ENCODE measurements at places on chromosomes 16 and 17.
A peak's percentile ranks its signal among the peaks of the same experiment; 100 is the strongest.

DNA sequence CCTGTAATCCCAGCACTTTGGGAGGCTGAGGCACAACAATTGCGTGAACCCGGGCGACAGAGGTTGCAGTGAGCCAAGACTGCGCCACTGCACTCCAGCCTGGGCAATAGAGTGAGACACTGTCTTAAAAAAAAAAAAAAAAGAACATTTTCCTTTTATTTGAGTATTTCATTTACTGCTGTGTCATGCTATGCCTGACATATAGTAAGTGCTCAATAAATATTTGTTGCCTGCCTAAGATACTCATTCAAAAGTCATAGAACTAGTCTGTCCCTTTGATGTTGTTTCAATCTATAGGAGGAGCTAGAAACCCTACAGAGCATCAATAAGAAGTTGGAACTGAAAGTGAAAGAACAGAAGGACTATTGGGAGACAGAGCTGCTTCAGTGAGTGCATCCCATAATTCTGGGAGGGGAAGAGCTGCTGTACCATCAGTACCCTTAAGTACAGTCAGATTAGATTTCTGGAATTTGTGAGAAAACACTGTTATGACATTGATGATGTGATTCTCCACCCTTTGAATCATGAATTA is 20.0 kb downstream of the CALCOCO2 start:
- no peak for DNase-seq

DNA sequence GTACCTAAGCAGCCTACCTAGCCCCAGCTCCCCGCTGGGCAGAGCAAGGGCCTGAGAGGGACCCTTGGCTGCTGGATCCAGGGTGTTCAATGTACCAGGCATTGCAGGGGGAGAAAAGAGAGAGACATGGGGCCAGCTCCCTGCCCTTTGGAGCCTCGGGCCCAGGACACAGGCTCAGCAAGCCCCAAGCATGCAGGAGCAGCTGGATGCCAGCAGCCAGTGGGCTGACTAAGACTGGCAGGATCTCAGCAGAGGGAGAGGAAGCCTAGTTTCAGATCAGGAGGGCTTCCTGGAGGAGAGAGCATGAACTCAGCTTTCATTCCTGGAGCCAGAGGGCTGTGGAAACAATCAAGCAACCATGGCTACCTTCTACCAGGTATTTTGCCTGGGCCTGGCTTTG is 82.0 kb upstream of the NKD1 start:
- no peak for DNase-seq

- no peak for DNase-seq
Observed at GRCh38 chr17:52048137-52048898, 110.2 kb downstream of the CA10 start.

DNA sequence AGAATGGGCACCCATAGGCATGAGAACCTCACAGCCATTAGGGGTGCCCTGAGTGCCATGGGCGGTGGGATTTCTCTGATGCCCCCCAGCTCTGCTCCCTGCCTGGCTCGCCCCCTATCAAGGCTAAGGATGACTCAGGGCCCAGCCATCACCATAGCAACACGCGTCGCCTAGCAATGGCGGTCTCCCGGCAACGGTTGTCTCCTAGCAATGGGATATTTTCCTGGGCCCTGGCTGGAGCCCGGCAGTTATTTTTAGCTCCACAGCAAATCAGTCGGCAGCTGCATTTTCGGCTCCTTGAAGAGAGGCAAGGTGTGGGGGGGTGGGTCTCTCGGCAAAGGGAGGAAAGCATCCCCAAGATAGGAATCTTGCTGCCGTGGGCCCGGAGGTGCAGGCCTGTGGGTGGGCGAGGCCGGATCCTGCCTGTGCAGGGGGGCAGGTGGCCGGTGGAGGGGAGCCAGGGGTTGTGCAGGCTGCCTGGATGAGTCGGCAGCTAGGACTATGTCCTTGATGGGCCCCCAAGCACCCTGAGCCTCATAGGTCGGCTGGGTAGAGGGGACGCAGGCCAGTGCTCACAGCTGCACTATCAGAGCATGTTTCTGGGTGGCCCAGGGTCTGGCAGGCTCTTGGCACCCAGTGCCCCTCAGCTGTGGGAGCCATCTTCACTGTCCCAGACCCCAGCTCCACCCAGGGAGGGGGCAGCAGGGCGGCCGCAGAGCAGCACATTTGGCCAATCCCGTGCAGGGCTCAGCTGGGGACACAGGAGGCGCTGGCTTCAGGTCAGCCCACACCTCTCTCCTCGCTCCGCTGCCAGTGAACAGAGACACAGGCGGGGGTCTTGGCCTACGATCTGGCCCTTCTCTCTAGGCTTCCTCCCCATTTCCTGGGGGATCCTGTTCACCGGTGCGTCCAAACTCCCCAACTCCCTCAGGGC is 4.2 kb upstream of the FBXL16 start:
- DNase-seq: no peak

- DNase-seq: no peak
Observed at GRCh38 chr16:48537275-48537674, 72.7 kb downstream of the N4BP1 start.

- no peak for DNase-seq
Observed at GRCh38 chr17:75639327-75639726, 6.1 kb downstream of the SMIM5 start.

DNA sequence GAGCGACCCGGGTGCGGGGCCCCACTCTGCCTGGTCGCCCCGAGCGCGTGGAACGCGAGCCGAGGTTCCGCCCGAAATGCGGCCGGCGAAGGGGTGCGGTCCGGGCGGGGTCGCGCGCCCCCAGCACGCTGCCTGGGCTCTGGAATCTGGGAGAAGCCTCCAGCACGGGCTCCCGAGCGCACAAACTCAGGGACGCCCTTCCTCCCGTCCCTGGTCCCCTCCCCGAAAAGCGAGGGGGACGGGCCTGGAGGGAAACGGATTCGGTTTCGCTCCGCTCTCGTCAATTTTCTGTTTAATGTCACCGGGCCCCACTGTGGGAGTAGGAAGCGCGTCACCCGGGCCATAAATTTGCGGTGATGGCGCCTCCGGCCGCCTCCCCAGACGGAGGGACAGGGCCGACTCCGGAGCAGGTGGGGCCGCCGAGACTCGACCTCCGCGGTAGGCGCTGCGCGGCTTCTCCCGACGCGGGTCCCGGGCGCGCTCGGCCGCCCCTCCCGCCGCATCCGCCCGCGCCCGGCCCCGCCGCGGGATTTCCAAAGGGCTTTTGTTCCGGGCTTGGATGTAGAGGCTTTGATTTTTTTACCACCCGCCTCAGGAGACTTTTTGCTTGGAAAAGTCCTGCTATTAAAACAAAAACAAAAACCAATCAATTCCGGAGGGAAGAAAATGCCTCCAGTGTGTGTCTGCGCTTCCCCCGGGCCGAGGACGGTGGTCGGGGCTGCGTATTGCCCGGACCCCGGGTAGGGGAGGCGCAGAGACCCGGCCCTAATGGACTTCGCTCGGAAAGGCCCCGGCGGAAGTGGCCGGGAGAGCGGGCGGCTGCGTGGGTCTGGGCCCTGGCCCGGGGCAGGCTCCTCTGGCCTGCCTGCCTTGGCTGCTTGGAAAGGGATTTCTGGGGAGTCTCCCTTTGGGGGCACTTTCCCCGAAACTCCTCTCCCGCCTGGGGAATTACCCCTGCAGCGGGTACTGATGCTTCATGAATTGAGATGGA is 7.9 kb upstream of the BAHCC1 start:
- DNase-seq: peak; percentile 39

DNA sequence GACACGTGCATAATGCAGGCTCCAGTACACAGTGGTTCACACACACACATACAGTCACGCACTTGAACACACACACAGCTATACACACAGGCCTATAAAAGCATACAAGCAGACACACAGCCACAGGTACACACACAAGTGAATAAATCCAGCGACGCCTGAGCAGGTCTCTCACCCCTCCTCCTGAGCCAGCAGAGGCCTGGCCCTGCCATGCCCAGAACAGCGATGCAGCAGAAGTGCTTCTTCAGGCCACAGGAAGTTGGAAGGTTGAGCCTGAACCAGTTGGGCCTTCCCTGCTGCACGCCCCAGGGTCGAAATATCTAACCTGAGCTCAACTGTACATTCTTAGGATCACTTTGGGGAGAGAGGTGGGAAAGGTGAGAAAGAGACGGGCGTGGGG is 7.3 kb upstream of the CD79B start:
- DNase-seq: no peak

- no peak for DNase-seq
Observed at GRCh38 chr17:44152875-44153274, 11.1 kb downstream of the HROB start.

GRCh38 chr16:22353933-22354541 is 20.4 kb downstream of the CDR2 start:
- no peak for DNase-seq

DNA sequence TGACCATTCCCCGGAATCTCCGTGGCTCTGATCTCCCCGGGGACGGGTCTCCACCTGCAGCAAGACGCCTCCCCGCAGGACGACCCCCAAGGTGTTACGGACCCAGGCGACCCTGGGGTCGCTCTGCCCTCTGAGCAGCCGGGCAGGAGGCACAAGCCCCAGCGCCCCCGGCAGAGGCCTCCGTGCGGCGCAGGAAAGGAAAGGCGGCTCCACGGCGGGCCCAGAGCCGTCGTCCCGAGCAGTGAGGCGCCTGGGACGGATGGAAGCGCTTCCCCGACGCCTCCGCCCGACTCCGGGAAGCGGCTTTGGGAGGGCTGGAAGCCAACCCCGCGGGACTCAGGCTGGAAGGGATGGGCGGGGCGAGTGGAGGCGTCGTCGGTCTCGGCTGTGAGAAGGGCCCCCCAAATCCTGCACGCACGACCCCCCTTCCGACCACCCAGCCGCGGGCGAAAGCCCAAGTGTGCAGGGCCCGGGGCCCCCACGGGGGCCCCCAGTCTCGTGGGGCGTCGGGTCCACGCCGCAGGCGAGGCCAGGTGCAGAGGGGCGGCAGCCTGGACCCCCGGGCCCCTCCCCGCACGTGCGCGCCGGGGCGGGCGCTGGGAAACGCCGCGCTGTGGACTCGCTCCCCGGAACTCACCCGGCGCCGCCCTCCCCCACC is 32.7 kb upstream of the RPH3AL start:
- no peak for DNase-seq

GRCh38 chr17:64244165-64244564 is 18.9 kb downstream of the TEX2 start:
- no peak for DNase-seq

DNA sequence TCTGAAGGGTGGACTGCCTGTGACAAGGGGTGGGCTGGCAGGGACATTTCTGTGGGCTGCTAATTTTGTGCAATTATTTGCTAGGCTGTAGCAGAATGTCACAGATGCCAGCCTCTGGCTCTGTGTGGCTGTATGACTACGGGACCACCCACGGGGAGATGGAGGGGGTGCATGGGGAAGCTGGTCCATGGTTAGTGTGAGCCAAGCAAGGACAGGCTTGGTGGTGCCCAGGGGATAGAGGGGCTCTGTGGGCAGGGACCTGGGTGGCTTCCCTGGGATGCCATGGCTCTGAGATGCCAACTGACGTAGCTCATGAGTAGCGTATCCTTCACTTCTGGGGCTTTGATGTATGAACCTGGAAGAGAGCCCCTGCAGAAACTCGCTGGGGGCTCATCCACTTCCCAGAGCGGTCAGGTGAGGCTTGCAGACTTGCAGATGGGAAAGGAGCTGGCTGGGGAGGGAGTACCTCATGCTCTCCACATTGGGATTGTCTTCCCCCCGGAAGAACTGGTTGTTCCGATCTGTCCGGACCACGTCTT is 87.2 kb downstream of the TBC1D16 start:
- DNase-seq: no peak

DNA sequence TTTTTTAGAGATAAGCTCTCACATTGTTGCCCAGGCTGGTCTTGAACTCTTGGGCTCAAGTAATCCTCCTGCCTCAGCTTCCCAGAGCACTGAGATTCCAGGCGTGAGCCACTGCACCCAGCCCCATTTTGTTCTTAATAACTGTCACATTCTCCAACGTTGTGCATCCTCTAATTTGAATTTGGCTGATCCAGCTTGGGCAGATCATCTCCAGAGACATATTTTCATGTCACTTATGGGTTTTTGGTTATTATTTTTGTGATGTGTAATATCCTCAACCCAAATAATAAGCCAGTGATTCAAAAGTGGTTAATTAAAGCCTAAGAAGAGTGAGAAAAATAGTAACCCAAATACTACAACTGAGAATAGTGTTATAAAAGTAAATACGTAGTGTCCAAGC is 16.2 kb upstream of the COL1A1 start:
- DNase-seq: no peak

- DNase-seq: no peak
Observed at GRCh38 chr17:35912339-35912912, 18.1 kb downstream of the RDM1 start.

GRCh38 chr17:81685108-81685507 is 1.3 kb downstream of the HGS start:
- peak; percentile 40 for DNase-seq

GRCh38 chr17:10271106-10271562 is 72.7 kb upstream of the GAS7 start:
- DNase-seq: no peak

- DNase-seq: no peak
Observed at GRCh38 chr17:69533481-69534234, 119.2 kb downstream of the MAP2K6 start.

- DNase-seq: no peak
Observed at GRCh38 chr16:74872302-74872701, 97.7 kb upstream of the FA2H start.

DNA sequence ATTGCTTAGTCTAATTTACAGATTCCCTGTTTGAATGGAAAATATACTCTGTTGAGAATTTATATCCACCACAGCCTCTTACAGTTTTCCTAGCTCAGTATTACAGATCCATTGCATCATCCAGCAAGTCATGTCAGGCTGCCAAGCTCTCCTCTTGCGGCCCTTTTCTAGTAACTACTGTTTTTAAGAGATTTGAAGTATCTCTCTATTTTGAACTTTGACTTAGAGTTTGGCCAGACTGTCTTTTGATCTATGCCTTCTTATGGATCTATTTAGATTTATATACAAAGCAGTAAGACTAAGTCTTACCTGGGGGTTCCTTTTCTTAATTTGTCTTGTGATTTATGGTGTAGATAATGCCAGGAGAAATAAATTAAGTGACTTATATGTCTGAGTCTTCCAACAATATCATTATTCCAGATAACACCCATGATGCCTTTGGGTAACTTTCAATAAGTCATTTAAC is 53.1 kb upstream of the ABCC11 start:
- no peak for DNase-seq

Measured in stimulated activated CD4-positive, alpha-beta T cell treated with anti-CD3 and anti-CD28 coated beads, Interleukin-12 subunit alpha, Interleukin-12 subunit beta, amount 100 ng/mL, for 48 hours (primary cell).